Right renal cortex interstitium (tissue), 3 donors: ENCODE measurements at places on chromosomes 12 and 14.

DNA sequence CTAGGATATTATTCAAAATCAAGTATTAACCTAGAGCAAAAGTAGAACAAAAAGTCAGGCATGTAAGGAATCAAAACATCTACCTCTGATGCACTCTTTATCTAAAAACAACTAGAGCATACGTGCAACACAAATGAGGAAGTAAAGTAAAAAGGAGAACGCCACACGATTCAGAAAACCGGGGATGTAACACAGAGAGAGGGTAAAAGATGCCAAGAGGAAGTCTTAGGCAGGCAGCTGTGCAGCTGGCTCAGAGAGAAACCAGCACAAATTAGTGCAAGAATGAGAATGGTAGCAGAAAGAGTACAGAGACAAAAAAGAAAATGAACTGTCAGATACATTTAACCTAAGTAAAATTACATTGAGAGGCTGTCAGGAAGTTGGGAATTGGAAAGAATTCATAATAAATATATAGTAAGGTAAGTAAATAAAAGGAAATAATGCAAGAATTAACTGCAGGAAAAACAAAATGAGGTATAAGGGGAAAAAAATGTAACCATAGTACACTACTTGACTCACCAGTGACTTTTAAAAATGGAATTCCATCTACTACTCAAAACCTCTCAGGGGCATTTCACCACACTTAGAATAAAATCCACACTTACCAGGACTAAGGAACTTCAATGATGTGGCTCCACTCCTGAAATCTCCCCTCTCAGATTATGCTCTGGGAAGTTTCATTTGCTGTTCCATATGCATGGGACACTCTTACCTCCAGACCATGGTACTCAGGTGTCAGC is 17.1 kb downstream of the BCAT1 start:
- DNase-seq = no peak

GRCh38 chr12:74381958-74382357 is 155.7 kb upstream of the ATXN7L3B start:
- no peak for DNase-seq

- DNase-seq = no peak
Measured at GRCh38 chr14:21087294-21088091, 11.0 kb downstream of the ZNF219 start.

GRCh38 chr12:49776413-49776812 is 35.1 kb downstream of the TMBIM6 start:
- no peak for DNase-seq

DNA sequence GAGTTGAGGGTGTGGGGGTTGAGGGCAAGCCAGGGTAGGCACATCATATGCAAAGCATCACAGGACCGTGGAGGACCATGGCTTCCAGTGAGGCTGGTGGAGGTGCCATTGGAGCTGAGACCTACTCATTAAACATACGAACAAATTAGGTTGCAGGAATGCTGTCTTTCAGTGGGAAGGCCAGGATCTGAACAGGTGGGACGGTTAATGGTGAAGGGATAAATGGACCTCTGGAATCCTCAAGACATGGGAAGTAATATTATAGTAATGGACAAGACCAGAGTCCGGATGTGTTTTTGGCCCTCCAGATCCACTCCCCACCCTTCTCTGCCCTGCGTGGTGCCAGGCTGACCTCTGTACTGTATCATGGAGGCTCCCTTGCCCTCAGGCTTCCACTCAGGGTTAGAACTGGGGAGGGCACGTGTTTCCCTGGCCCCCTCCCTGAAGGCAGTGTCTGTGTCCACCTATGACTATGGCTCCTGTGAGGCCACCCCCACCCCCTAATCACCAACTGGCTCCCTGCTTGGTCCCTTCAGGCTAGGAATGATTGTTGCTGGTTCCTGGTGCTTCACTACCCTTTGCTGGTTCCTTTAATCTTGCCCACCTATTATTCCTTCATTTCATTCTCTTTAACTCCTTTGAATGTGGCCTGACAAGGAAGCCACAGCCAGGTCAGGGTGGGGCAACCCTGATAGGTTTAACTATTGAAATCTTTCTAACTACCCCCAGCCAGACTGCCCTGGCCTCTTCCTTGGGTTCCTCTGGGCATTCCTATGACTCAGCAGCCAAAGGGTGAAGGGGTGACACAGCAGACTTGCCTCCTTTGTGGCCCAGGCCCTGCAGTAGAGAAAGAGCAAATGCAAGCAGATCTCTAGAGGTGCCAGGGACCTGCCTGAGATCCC is 10.7 kb downstream of the DHRS2 start:
- DNase-seq = no peak

DNA sequence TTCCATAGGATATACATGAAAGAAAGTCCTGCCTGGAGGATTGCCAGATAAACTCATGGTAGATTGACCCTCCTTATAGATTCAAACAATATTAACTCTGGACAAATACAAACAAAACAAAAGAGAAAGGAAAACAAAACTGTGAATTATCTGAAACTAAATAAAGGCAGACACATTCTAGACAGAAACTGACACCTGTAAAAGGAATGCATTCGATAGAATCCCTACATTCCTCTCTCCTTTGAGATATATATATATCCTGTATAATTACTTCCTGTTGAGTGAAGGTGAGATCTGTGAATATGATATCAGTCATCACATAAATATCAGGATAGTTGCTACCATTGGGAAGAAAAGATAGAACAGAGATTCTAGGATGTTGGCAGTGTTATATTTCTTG is 948.4 kb upstream of the ATXN7L3B start:
- DNase-seq = no peak
